Kidney (tissue), 22 donors: ENCODE measurements at places on chromosomes 2 and 18. TPM values are rescaled to one million over a fixed set of nuclear protein-coding genes. Genes with fewer than 3 reads are reported as not detected.

DNA sequence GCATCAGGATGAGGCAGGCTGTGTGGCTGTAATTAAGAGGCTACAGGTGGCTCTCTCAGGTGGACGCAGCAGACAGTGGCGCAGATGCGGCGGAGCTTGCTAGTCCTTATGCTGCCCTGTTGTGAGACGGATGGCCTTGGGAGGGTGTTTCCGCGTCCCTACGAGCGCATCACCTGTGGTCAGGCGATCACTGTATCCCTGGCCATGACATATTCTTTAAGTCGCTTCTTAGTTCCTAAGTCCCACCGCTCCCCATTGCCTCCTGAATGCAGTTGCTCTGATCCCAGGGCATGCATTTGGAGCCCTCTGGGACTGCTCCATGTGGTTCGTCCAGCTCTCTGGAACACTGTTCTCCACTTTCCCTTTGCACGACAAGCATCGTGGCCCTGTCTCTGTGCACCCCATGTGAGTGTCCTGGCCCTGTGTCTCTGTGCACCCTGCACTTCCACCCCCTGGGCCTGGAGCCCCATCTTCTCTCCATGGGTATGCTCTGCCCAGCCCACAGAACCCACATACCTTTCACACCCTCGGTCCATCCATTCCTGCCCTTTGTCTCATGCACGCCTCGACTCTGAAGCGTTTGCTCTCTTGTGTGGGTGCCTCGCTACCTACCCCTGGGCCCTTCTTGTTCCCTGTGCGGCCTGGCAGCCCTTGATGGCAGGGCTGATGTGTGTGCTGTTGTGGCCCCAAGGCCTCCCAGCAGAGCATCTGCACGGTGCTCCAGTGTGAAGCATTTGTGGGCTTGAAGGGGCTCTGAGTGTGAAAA, 74.4 kb downstream of the SH3RF3 start:
- no peak overlapping the region for H3K4me3 ChIP-seq
- no peaks in the 10 kb centered on the region for H3K4me1 ChIP-seq
- H3K36me3 ChIP-seq, result no peaks in the 10 kb centered on the region
- DNase-seq, result no peak
- no peak overlapping the region for H3K27ac ChIP-seq

- H3K27ac ChIP-seq, result no peak overlapping the region
- no peaks in the 10 kb centered on the region for H3K27me3 ChIP-seq
- no peaks in the 10 kb centered on the region for H3K36me3 ChIP-seq
- H3K4me1 ChIP-seq, result no peaks in the 10 kb centered on the region
- DNase-seq, result no peak
- H3K4me3 ChIP-seq, result no peak overlapping the region
Observed at GRCh38 chr2:166388481-166389070, 12.8 kb upstream of the SCN9A start.

- H3K27me3 ChIP-seq, result no peaks in the 10 kb centered on the region
- H3K4me1 ChIP-seq, result no peaks in the 10 kb centered on the region
- DNase-seq, result no peak
- H3K4me3 ChIP-seq, result no peak overlapping the region
Observed at GRCh38 chr18:51330148-51330547, 132.7 kb upstream of the MEX3C start.

GRCh38 chr2:237686659-237687136, 59.3 kb downstream of the LRRFIP1 start:
- no peaks in the 10 kb centered on the region for H3K4me1 ChIP-seq
- H3K27ac ChIP-seq, result peak overlapping the region; percentile 18
- H3K4me3 ChIP-seq, result no peak overlapping the region
- no peaks in the 10 kb centered on the region for H3K27me3 ChIP-seq
- H3K36me3 ChIP-seq, result no peaks in the 10 kb centered on the region

GRCh38 chr2:102301867-102302362, 9.4 kb upstream of the IL1RL1 start:
- H3K27me3 ChIP-seq, result no peaks in the 10 kb centered on the region
- no peaks in the 10 kb centered on the region for H3K4me1 ChIP-seq
- DNase-seq, result no peak
- H3K36me3 ChIP-seq, result no peaks in the 10 kb centered on the region
- H3K4me3 ChIP-seq, result no peak overlapping the region

DNA sequence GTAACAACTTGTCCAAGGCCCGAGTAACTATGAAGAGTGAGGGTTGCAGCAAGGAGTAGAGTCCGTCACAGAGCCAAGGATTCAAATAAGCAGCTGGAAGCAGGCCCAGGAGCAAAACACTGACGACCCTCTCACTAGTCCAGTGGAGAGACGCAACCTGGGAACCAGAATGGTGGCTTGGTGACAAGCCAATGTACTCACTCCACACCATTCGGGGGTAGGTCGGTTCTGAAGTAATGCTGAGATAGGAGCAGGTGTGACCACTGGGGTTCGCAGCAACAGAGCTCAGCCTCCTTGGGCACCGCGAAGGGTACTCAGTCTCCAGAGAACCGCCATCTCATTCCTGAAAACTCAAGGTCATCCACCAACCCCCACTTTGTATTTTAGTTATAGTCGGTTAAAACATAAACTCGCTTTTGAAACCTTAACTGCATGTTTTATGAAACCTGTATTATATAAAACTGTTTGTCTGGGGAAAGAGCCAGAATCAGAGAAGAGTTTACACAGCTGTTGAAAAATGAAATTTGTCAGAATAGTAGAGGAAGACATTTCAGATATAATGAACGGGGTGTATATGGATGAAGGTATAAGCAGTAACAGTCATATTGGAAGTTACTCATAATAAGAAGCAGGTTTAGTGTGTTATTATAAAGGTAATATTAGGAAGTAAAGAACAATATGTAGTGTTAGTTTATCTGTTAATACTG, 8.6 kb downstream of the ANKRD62 start:
- no peak overlapping the region for H3K27ac ChIP-seq
- DNase-seq, result no peak
- H3K27me3 ChIP-seq, result no peaks in the 10 kb centered on the region
- H3K4me3 ChIP-seq, result no peak overlapping the region

GRCh38 chr2:223997938-223998337, 40.7 kb downstream of the MRPL44 start:
- peaks cover 3% of the 10 kb centered on the region for H3K4me1 ChIP-seq
- no peak for DNase-seq
- H3K27me3 ChIP-seq, result no peaks in the 10 kb centered on the region
- H3K27ac ChIP-seq, result no peak overlapping the region
- no peak overlapping the region for H3K4me3 ChIP-seq
- no peaks in the 10 kb centered on the region for H3K36me3 ChIP-seq

- H3K4me1 ChIP-seq, result no peaks in the 10 kb centered on the region
- DNase-seq, result no peak
- H3K27me3 ChIP-seq, result no peaks in the 10 kb centered on the region
- no peak overlapping the region for H3K27ac ChIP-seq
- no peaks in the 10 kb centered on the region for H3K36me3 ChIP-seq
Observed at GRCh38 chr2:179622112-179622511, 239.3 kb downstream of the ZNF385B start.

DNA sequence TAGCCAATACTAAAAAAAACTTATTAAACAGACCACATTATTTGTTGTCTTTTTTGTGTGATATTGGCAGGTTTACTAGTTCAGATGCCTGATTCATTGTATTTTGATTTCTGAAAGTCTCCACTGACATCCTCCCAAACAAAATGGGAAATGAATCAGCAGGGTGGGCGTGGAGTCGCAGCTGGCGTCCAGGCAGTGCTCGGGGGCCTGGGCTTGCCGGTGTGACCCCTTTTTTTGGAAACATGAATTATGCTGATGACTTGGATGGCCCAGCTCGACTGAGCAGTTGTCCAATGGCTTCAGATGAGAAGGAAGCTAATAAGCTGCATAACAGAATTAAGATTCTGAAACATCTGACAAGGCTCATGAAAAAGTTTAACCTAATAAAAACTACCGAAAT, 1.7 kb upstream of the KCNG2 start:
- H3K4me3 ChIP-seq, result no peak overlapping the region
- DNase-seq, result no peak
- H3K27me3 ChIP-seq, result peaks cover 5% of the 10 kb centered on the region
- H3K4me1 ChIP-seq, result no peaks in the 10 kb centered on the region
- H3K36me3 ChIP-seq, result no peaks in the 10 kb centered on the region
- H3K27ac ChIP-seq, result no peak overlapping the region

GRCh38 chr18:46402396-46402795, 254.6 kb downstream of the LOXHD1 start:
- no peaks in the 10 kb centered on the region for H3K36me3 ChIP-seq
- no peak overlapping the region for H3K4me3 ChIP-seq
- no peaks in the 10 kb centered on the region for H3K27me3 ChIP-seq
- no peak overlapping the region for H3K27ac ChIP-seq

- H3K27me3 ChIP-seq, result no peaks in the 10 kb centered on the region
- H3K4me3 ChIP-seq, result no peak overlapping the region
- H3K4me1 ChIP-seq, result no peaks in the 10 kb centered on the region
- H3K27ac ChIP-seq, result no peak overlapping the region
- no peak for DNase-seq
- no peaks in the 10 kb centered on the region for H3K36me3 ChIP-seq
Observed at GRCh38 chr2:182020286-182021070, 34.8 kb downstream of the PPP1R1C start.

Gene TM4SF20
- not detected for total RNA-seq

Gene CPO
- total RNA-seq, result 0.41 TPM

Gene IKZF2
- 12.4 TPM for total RNA-seq
